Fibroblast of the aortic adventitia (primary cell): ENCODE measurements at places on chromosomes 2 and 18. TPM values are rescaled to one million over a fixed set of nuclear protein-coding genes. Genes with fewer than 3 reads are reported as not detected.

Gene GAREM2
- total RNA-seq = 0.57 and 2.4 TPM in 2 replicates

Gene RBM43
- total RNA-seq = 11.9 and 14.3 TPM in 2 replicates

Gene CRACDL
- not detected in 2 replicates for total RNA-seq

Gene UGT1A4
- total RNA-seq = not detected in 2 replicates

Gene BOLL
- not detected in 2 replicates for total RNA-seq

Gene HRH4
- under 0.01 TPM in 1 of 2 replicates, not detected in the other for total RNA-seq

Gene CLEC4F
- total RNA-seq = not detected in 2 replicates

Gene IL36G
- not detected in 2 replicates for total RNA-seq

Gene LGALSL
- 5.0 and 11.0 TPM in 2 replicates for total RNA-seq

Gene SLC8A1
- 39.1 and 112 TPM in 2 replicates for total RNA-seq

Gene LYPD1
- 0.74 and 25.2 TPM in 2 replicates for total RNA-seq

Gene ANKRD36C
- total RNA-seq = 69.1 and 94.5 TPM in 2 replicates

Gene SCN9A
- 14.0 and 22.9 TPM in 2 replicates for total RNA-seq

Gene PROC
- not detected in 2 replicates for total RNA-seq

Gene ANKRD30BL
- 0.16 TPM in 1 of 2 replicates, not detected in the other for total RNA-seq

Gene MTCL1
- 54.9 and 60.6 TPM in 2 replicates for total RNA-seq

Gene RTP5
- not detected in 2 replicates for total RNA-seq

Gene SIX2
- total RNA-seq = 2.9 and 8.3 TPM in 2 replicates

Gene ZNF521
- total RNA-seq = 35.7 and 48.6 TPM in 2 replicates

Gene ANKRD29
- total RNA-seq = 6.1 and 17.4 TPM in 2 replicates

Gene SLC9A2
- under 0.01 TPM in 1 of 2 replicates, not detected in the other for total RNA-seq

Gene ARL5A
- total RNA-seq = 45.6 and 161 TPM in 2 replicates

Gene ZNF512
- 32.2 and 34.7 TPM in 2 replicates for total RNA-seq

Gene SP3
- 56.1 and 115 TPM in 2 replicates for total RNA-seq

Gene RAB6C
- not detected in 2 replicates for total RNA-seq

Gene EVX2
- total RNA-seq = not detected in 2 replicates

Gene HOXD13
- not detected in 2 replicates for total RNA-seq

Gene ACVR1
- 16.2 and 32.9 TPM in 2 replicates for total RNA-seq

Gene ACADL
- 0.63 and 4.5 TPM in 2 replicates for total RNA-seq
